Mucosa of descending colon (tissue), 3 donors: ENCODE measurements at places on chromosomes 13 and 19. TPM values are rescaled to one million over a fixed set of nuclear protein-coding genes. Genes with fewer than 3 reads are reported as not detected.

The ZNF850 gene
- total RNA-seq = 2.1 TPM

The SLC8A2 gene
- total RNA-seq = 2.1 TPM

The CRX gene
- not detected for total RNA-seq

The PALM3 gene
- 0.82 TPM for total RNA-seq

The TMPRSS9 gene
- total RNA-seq = 0.17 TPM

The SGTA gene
- 37.7 TPM for total RNA-seq

The THSD8 gene
- total RNA-seq = 10.4 TPM

The ZNF723 gene
- total RNA-seq = not detected

The OR2Z1 gene
- total RNA-seq = not detected

The CEACAM21 gene
- 1.4 TPM for total RNA-seq

The MAST1 gene
- 4.1 TPM for total RNA-seq

The ZNF177 gene
- total RNA-seq = not detected
